Activated T-helper 1 cell treated with anti-CD3 and anti-CD28 coated beads, Interleukin-12 subunit alpha, Interleukin-12 subunit beta, Interleukin-2, Interleukin-4 antibody, amounts not matched to agents 30 ng/mL and 10 ng/mL and 1 ng/mL, durations not matched to agents 14 hours and 24 hours and 36 hours (primary cell): ENCODE measurements at places on chromosomes 1 and 21. TPM values are rescaled to one million over a fixed set of nuclear protein-coding genes. Genes with fewer than 3 reads are reported as not detected.

DNA sequence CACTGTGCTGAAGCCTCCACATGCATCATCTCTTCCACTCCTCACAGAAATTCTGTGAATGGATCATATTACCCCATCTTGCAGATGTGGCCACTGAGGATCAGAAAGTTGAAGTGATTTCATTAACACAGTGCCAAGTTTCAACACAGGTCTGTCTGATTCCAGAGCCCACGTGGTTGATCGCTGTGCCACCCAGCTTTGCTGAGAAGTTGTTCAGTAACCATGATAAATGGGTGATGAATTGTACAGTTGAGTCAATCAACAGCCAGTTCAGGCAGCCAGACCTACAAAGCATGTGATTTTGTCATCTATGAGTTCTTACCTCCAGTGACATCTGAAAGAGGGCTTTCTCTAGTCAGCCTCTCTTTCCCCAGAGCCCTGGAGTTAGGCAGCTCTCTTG lies 61.8 kb upstream of the GRHL3 start:
- DNase-seq = no peak

- no peak for DNase-seq
Measured at GRCh38 chr1:245500546-245500945, 345.8 kb downstream of the KIF26B start.

DNA sequence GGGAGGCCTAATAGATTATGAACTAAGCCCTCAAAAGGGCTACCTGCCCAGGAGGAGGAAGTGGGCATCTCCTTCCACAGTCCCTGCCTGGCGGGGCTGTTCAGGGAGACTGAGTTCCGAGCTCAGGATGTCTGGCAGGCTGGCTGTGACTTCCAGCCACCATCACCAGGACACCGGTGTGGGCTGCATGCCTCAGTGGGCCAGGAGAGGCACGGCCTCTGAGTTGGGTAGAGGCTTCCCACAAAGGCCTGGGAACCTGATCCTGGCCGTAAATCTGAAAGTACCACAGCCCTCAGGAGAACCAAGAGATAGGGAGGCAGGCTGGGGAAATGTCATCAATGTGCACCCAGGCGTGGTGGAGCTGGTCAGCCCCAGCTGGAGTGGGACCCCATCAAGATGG lies 29.1 kb downstream of the NTPCR start:
- no peak for DNase-seq

Gene SOX13
- total RNA-seq = 0.23 TPM in 1 of 2 replicates, not detected in the other

Gene PIP5K1A
- total RNA-seq = 98.9 and 101 TPM in 2 replicates
